ENCODE measurements at places on chromosomes 3 and 15.
A peak's percentile ranks its signal among the peaks of the same experiment; 100 is the strongest.

- no peak for ATAC-seq
Measured at GRCh38 chr3:194201953-194202666, 66.2 kb downstream of the HES1 start.

DNA sequence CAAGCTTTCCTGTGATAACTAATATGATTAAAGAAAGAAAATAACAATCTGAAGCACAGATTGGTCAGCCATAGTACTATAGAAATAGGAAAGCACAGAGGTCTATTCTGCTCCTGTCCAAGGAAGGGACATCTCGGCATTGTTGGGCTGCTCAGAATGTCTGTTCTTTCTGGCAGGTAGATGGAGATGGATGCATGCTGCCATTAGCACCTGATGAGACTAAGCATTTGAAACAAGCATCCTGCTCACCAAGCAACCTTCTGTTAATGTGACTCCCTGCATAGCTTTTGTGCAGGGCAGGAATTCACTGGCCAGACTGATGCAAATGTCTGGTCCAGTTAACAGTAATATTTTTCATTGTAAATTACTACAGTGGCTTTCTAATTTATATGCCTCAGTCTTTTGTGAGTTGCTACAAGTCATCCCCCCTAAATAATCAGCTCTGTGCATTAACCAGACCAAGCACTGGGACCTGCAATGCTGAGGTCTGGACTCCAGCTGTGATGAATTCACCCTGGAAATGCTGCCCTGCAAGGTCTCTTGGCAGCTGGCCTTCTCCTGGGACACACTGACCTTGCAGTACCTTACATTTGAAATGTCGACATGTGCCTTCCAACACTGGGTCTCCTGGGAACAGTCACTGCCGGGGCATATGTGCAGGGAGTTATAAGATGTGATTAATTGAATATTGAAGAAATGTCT is 1123.7 kb downstream of the IGSF11 start:
- peak; percentile 83 for ATAC-seq

DNA sequence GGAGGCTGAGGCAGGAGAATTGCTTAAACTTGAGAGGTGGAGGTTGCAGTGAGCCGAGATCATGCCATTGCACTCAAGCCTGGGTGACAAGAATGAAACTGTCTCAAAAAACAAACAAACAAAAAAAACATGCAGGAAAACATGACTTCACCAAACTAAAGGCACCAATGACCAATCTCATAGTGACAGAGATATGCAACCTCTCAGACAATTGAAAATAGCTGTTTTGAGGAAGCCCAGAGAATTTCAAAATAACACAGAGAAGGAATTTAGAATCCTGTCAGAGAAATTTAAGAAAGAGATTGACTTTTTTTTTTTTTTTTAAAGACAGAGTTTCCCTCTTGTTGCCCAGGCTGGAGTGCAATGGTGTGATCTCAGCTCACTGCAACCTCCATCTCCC is 26.1 kb downstream of the NCBP2 start:
- ATAC-seq = no peak

DNA sequence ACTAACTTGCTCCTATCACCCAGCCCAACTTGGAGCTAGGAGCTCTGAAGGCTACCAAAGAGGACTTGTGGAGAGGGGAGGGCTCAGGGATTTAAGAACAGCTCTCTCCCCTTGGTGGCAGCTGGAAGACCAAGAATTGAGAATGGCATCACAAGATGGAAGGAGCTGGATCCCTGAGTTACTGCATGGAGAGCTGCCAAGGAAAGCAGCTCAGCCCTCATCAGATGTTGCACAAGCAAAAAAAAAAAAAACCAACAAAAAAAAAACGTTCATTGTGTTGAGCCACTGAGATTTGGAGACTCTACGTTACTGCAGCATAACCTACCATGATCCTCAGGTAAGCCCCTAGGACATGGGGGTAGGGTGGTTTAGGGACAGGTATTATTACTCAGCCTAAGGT is 41.0 kb downstream of the ITGB5 start:
- no peak for ATAC-seq

- ATAC-seq = no peak
Measured at GRCh38 chr3:54193093-54193492, 70.7 kb downstream of the CACNA2D3 start.

DNA sequence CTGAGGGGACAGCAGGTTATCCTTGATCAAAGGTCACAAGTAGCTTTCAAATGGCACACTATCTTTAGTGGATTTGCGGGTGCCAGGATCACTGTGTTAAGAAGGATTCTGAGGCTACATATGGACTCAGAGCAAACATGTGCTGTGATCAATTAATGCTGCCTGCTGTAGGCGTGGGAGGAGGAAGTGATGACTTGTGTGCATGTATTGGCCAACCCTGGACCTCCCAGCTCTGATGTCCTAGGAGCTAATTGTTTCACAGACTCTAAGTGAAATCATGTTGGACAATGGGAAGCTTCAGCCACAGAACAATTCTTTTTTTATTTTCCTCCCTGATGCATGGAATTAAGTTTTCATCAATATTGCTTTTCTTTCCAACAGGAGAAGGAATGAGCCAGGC is 24.4 kb downstream of the FAH start:
- no peak for ATAC-seq

DNA sequence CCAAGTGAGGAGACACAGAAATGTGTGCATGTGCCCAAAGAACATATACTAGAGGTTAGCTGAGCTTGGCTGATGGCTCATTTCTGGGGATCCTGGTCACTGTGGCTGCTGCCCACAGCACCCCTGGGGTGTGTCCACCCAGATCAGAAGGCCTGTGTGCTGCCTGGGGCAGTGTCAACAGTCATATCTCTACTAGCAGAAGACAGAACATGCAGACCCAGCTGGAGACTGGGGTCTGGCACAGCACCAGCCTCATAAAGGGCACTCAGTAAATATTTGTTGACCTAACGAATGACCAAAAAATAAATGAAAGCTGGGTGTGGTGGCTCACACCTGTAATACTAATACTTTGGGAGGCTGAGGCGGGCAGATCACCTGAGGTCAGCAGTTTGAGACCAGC is 16.4 kb downstream of the CHRNA3 start:
- no peak for ATAC-seq

- ATAC-seq = no peak
Measured at GRCh38 chr3:86420990-86421739, 569.8 kb downstream of the VGLL3 start.

DNA sequence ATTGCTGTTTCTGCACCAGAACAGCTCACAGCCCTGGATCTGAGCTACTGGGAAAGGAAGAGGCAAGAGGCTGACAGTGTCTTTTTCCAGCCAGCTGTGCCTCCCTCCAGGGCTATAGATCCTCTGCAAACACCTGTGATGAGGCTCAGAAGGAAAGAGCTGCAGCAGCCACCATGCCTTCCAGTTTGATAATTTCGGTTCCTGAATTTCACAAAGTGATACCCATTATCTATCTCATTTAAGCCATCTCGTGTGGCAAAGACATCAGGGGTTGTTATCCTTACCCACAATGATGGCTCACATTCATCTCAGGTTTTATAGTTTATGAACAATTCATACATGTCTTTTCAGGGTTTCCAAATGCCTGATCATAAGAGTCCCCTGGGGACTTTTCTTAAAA is 1.8 kb upstream of the LARP6 start:
- ATAC-seq = no peak

GRCh38 chr3:57727106-57727505 is 29.0 kb upstream of the SLMAP start:
- no peak for ATAC-seq

- ATAC-seq = peak; percentile 42
Measured at GRCh38 chr15:51830276-51830806, 888 bp downstream of the TMOD3 start.

DNA sequence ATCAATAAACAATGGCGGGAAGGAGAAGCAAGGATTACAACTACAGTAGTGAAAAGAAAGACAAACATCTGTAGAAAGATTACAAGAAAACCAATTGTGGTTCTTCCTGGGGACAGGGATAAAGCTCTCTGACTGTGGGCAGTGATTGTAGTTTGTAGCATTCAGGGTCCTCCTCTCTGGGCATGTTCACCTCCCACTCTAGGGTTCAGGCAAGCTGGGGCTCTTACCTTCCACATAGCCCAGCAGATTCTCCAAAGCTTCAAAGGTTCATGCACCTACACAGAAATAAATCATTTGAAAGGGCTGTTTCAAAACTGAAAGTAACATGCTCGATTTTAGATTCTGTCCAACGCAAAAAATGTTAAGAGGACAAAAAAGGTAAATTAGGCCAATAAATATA is 17.4 kb upstream of the UBE3A start:
- ATAC-seq = no peak

DNA sequence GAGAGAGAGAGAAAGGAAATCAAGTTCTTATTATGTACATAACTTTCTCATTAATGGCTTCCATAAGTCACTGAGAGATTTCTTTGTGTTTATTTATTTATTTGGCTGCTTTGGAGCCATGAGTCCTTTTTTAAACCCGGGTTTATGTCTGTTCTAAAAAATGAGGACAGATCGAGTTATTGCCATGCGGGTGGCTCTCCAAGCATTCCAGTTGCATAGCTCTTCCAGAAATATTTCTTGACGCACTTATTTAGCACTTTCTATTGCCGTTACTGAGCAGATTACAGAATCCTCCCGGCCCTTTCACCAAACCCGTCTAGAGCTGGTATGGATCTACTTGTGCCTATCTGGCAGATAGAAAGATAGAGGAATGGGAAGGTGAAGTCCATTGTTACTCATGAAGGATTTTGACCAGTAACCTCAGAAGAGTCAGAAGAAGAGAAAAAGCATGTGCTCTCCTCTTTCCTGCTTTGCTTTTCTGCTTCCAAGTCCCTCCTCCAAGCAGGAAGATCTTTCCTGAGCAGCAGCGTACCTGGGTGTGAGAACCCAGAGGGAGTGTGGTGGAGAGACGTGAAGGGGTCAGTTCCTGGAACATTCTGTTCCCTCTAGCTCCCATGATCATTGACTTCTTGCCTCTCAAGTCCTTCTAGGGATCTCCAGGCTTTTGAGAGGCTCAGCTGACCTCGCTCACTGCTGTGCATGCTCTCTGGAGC is 112.8 kb downstream of the LPP start:
- peak; percentile 21 for ATAC-seq

DNA sequence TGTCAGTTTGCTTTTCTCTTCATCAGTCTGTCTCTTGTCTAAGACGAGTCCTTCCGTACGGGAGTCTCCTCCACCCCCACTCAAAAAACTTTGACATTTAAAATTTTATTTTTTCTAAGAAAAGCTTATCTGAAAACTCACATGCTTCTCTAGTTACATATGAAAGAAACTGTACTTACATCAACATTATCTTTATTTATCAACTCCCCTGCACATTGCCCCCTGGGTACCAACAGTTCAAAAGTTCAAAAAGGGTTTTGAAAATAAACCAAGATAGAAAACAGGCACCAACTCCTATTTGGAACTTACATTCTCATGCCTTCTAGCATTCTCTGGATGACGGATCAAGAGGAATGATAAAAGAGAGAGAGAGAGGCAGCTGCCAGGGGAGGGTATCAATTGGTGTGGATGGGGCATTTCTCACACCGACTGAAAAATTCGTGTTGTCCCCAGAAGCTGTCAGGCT is 182.5 kb downstream of the FOXP1 start:
- no peak for ATAC-seq

DNA sequence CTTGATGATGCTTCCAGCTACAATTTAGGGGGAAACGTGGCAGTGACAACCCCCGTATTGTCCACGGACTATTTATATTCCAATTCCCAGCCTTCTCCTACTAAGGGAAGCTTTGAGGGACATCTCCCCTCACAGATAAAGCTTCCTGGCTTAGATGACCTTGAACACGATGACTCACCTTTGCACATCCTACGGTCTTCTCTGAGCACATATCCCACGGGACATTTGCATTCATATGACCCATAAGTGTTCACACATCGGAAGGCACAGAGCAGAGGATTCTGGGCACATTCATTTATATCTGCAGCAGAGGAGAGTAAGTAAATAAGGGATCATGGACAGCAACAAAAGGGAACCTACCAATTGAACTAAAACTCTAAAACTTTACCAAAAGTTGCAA is 101.5 kb downstream of the DUT start:
- ATAC-seq = no peak

- peak; percentile 21 for ATAC-seq
Measured at GRCh38 chr15:43509660-43510199, 7.7 kb upstream of the MAP1A start.
